Activated T-cell treated with anti-CD3 and anti-CD28 coated beads, Interleukin-2, amount 50 U/mL, for 48 hours (primary cell): ENCODE measurements at places on chromosomes 4 and X.

- DNase-seq, result no peak
Measured at GRCh38 chrX:101230636-101231035, 11.1 kb downstream of the DRP2 start.

GRCh38 chrX:54007682-54008081, 36.6 kb downstream of the PHF8 start:
- no peak for DNase-seq

GRCh38 chr4:21656832-21657231, 291.7 kb downstream of the KCNIP4 start:
- no peak for DNase-seq

DNA sequence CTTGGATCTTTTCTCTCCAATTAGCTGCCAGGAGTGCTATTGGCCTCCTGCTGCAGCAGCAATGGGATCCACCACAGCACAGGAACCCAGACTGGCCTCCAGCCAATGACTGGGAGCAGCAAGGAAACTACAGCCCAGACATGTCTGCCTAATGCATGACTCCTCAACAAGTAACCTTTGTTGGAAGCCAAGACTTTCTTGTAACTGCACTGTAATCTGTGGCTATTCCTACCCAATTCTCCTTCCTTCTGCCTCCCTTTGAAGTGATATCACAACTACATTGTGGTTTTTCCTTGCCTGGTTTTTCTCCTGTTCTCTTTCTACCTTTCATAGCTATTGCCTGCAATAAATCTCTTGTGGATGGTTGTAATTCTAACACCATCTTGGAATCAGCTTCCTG, 39.8 kb downstream of the SNCA start:
- DNase-seq, result no peak

- no peak for DNase-seq
Measured at GRCh38 chr4:74262522-74262921, 45.7 kb upstream of the EPGN start.

- no peak for DNase-seq
Measured at GRCh38 chrX:24253030-24253429, 60.8 kb downstream of the SUPT20HL2 start.

DNA sequence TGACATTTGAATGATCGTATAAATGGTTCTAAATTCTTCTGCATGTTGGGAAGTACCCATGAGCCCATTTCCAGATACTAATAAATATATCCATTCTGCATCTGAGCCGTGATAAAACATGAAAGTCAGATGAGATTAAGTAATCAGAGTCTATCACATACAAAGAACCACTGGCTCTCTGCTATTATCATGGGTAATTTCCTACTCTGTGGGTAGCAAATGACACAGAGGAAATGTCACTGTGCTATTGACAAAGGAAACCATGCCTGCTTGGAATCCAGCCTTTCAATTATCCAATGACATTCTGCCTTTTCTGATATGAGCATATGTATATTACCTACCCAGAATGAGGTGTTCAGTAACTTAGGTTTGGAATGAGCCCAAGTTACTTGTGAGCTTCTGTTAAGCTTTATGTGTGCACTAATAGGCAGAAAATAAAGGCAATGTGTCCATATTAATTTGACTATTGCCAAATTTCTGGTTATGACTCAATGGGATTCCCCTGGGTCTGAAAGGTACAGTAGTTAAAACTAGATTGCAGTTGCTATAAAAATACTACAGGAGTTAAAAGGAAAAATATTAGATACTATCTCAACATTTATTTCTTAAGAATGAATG, 238.7 kb upstream of the KCNIP4 start:
- no peak for DNase-seq

GRCh38 chr4:90438522-90438921, 311.3 kb downstream of the CCSER1 start:
- DNase-seq, result no peak

DNA sequence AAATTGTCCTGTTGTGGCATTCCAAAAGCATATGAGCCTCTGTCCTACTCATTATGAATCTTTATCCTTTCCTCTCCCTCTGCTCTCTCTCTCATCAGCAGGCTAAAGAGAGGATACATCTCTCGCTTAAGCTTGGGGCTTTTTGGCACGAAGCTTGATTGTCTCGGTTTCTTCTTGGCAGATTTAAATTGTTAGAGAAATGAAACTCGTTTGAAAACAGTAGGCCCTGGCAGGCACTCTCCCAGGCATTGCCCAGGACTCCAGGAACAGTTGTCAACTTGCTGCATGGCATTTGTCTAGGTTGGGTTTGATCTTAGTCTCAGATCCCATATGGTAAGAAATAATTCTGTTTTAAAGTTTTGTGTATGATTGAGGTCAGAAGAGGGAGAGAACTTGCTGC, 35.5 kb downstream of the NAA11 start:
- no peak for DNase-seq

DNA sequence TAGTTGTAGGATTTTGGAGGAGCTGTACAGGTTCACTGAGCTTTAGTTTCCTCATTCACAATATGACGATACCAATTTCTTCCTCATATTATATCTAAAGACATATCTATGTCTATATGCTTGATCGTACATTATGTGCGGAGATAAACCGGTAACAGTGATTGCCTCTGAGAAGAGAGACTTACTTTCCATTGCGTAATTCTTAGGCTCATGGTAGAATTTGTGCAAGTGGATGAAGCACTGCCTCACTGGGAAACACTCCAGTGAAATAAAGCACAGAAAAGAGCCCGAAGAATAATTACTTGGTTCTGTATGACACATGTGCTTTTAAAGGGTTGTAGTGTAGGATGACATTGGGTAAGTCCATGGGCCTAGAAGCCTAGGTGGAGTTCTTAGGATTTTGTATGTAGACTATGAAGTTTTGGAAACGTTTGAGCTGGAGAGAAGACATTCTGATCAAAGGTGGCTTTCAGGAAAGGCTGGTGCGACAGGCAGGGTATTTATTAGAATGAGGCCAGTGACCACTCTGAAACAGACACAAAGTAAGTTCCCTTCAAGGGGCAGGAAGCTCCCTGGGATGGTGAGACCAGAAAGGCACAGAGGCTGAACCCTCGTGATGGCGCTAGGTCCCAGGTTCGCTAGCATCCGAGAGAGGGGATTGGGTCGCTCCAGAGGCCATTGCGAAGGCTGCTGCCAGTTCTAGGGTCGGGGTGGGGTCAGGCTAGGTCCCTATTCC, 649 bp upstream of the VBP1 start:
- DNase-seq, result no peak

DNA sequence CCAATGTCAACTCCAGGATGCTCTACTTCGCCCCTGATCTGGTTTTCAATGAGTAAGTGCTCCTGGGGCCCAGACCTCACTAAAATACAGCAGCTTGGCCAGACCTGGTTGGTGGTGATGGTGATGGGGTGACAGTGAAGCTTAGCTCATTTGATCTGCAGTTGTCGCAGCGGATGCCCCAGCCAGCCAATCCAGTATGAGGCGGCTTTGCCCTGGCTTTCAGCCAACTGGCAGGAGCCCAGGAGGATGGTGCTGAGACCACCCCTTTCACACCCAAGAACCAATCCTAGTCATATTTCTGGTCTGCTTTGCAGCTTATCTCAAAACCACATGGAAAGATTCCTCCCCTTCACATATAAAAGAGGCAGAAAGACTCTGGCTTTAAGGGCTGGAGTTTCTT, 173.8 kb downstream of the AR start:
- no peak for DNase-seq

DNA sequence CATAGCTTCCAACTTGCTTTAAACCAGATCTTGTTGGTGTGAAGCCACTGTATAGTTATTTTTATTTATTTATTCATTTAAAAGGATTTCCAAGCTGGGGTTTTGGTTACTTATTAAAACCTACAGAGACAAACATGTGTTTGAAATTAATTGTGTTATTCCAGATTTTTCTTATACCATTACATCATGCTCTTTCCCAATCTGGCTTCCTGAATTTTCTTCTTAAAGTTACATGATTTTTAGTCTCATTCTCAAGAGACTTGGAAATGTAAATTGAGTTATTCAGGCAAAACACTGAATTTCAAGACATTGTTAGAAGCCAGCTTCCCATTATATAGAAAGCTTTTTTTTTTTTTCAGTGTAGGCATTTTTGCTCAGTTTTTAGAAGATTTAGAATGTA, 381.9 kb downstream of the IL1RAPL1 start:
- no peak for DNase-seq

DNA sequence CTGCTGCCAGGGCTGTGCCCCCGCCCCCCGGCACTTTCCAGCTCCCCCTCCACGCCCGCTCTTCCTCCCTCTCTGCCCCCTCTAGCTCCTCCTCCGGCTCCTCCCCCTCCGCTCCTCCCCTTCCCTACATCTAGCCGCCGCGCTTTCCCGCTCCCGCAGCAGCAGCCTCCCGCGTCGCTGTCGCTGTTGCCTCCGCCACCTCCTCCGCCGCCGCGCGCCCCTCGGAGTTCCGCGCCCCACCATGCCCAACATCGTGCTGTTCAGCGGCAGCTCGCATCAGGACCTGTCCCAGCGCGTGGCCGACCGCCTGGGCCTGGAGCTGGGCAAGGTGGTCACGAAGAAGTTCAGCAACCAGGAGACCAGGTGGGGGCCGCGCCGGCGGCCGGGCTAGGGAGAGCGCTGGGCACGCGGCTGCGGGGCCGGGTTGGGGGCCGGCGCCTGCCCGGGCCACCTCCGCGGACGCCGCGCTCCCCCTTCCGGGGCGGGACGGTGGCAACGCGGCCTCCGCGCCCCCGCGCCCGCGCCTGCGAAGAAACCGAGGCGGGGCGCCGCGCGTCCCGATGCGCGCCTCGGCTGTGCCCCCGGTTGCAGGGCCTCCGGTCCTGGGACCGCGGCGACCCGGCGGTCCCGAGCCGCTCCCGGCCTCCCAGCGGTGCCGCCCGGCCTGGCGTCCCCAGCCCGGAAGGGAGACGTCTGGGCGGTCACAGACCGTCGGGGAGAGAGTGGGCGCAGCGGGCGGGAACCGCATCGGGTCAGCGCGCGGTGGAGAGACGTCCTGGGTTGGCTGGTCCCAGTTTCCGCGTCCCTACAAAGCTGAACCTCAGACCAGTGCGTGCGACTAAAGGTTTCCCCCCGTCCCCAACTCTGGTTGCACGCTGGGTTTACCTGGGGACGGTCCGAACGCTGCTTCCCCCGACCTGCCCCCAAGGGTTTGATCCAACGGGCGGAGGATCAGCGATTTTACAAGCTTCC, at the start of gene PRPS2:
PRPS2 (plus strand) TSS at position 156 of the 972 bp plus-strand sequence; CDS start at position 242, 86 bp downstream.
- DNase-seq, result peak; percentile 76

GRCh38 chrX:139924696-139925095, 8.2 kb downstream of the ATP11C start:
- DNase-seq, result no peak

DNA sequence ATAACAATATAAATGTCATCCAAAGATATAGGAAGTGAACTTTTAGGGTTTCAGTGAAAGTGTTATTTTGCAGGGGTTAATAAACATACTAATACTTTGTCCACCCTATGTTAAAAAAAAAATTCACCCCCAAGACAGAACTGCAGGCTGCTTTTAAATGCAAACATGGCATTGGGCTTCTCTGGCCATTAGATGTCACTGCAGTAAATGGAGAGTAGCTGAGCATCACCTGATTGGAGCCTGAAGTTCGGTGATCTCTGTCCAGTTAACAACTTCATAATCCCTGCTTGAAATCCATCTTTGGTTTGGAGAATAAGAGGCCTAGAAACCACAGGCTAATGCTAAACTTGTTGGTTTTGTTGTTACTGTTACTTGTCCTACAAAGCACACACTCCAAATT, 18.7 kb downstream of the SLC25A43 start:
- no peak for DNase-seq

DNA sequence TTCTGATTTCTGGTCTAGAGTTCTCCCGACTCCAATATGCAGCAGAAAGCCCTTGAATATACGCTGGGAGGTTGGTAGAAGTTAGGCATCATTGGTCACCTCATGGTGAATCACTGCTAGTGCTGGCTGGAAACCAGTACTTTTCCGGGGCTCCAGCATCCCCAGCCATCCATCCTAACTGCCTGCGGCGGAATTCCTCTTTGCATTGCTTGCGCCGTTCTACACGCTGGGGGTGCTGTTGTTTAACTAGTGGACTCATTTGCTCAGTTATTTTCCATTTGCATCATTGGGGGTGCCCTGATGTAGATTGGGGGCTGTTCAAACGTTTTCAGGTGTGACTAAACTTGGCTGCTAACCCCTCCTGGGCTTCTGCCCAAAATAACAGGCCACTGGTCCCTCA, 23.3 kb upstream of the GPR50 start:
- DNase-seq, result no peak
